ENCODE measurements at places on chromosomes 16 and 17. TPM values are rescaled to one million over a fixed set of nuclear protein-coding genes. Genes with fewer than 3 reads are reported as not detected.

NEUROD2 gene
- total RNA-seq, result not detected

OTOP2 gene
- total RNA-seq, result not detected

DNA sequence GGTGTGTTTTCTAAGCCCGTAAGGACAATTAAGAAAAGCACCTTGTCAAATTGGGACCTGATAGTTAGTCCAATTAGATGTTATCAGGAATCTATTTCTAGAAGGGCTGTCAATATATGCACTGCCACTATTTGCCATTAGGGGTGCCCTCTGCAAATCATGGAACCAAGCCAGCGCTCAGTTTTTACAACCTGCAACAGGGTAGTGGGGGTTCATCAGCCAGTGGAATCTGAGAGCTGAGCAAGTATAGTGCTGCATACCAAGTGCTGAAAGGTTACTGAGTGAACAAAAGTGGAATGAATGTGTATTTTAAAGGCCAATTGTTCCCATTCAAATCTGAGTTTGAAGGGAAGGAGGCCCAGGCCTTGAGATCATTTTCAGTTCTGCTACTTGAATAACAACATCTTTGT lies 10.4 kb downstream of the PRR11 start:
- DNase-seq, result peak; percentile 47

DNA sequence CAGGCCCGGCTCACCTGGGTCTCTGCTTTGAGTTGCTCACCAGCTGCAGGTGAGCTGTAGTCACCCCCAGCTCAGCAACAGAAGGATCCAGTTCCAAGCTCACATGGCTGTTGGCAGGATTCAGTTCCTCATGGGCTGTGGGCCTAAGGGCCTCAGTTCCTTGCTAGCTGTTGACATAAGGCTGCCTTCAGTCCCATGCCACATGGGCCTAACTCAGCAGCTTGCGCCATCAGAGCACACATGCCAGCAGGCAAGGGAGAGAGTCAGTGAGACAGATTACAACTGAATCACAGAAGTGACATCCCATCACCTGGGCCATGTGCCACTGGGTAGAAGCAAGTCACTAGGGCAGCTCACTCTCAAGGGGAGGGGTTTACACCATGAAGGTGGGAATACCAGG lies 24.7 kb downstream of the PSMD7 start:
- no peak for DNase-seq

DNA sequence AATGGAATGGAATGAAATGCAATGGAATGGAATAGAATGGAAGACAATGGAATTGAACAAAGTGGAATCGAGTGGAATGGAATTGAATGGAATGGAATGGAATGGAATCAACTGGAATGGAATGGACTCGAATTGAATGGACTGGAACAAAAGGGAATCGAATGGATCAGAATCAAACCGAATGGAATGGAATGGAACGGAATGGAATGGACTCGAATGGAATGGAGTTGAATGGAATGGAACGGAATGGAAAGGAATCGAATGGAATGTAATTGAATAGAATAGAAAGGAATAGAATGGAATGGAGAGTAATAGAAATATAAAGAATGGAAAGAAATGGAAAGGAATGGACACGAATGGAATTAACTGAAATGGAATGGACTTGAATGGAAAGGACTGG lies 475.2 kb upstream of the WSB1 start:
- peak; percentile 0 for DNase-seq

- peak; percentile 56 for DNase-seq
Measured at GRCh38 chr16:64478252-64478906, 643.5 kb downstream of the CDH11 start.

- DNase-seq, result no peak
Measured at GRCh38 chr16:27678955-27679354, 129.0 kb downstream of the KATNIP start.

DNA sequence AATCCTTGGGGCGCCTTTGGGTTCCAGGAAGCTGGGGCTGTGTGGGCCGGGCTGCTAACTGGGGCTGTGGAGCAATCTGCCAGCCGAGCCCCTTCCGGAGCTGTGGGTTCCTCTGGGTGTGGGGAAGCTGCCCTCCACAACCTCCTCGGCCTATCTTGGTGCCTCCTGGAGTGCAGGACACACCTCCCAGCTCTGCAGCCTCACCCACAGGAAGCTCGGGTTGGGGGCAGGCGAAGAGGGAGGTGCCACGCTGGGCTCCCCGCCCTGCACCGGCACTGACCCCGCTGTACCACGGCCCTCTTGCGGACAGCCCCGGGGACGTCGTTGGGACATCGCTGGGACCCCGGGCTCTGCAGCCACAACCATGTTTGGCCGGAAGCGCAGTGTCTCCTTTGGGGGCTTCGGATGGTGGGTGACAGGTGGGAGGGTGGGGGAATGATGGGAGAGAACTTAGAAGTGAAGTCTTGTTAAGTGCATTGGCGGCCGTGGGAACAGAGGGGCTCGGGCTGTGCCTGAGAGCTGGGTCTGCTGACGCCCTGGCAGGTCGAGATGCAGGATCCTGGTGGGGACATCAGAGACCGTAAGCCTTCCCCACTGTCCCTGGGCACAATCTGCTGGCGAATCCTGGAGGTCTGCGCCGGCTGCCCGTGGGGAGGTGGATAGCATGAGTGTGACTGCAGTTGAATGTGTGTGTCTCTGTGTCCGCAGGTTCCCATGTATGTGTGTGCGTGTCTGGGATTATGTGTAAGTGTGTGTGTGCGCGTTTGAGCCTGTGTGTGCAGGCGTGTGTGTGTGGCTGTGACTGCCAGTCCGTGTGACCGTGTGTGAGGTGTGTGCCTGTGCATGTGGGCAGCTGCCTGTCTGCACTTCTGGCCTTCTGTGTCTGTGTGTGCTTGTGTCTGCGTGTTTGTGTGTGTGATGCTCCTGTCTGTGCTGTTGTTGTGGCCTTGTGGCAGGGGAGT lies at the start of gene RAP1GAP2:
RAP1GAP2 (plus strand) TSS at position 275 of the 962 bp plus-strand sequence; CDS start at position 365, 90 bp downstream.
- DNase-seq, result no peak

All from tongue (tissue), 3 donors.